ENCODE measurements at places on chromosomes 5 and 9.

DNA sequence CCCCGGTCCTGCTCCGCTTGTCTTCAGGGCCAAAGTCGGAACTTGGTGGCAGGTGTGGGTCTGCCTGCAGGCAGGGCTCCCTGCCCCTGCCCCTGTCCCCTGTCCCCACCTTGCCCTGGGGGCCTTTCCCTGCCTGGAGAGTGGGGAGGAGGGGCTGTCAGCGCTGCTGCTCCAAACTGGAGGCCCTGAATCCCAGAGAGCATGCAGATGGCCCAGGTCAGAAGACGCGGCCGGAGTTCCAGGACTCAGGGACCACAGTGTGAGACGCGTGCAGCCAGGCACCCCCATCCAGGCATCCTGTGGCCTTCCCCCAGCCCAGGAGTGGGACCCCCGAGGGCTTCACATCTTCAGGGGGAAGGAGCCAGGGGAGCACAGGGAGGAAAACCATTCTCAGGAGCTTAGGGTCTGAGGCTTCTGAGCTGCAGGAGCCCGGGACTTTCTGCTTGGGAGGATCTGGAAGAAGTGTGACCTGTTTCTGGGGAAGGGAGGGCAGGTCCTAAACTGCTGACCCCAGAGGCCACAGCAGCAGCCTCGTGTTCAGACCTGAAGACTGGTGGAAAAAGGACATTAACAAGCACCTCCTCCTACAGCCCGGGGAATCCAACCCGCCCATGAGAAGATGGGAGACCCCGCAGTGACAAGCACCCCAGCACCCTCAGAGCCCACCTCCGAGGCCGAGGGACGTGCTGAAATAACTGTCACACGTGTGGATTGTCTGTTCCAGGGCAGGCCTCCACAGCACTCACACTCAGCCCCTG lies 38.0 kb downstream of the RASGEF1C start:
- no peak for DNase-seq

DNA sequence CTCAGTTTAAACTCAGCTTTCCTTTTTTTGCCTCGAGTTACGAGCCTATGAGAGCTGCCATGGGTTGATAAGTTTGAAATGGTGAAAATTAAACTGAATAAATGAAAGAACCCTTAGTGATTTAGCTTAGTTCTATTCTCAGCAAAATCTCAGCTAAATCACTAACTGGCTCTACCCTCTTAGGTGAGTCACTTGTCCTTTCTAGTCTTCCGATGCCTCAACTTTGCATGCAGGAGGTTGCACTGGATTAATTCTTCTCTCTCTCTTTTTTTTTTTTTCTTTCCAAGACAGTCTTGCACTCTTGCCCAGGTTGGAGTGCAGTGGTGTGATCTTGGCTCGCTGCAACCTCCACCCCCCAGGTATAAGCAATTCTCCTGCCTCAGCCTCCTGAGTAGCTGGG lies 83.9 kb downstream of the PAPPA start:
- DNase-seq: no peak

DNA sequence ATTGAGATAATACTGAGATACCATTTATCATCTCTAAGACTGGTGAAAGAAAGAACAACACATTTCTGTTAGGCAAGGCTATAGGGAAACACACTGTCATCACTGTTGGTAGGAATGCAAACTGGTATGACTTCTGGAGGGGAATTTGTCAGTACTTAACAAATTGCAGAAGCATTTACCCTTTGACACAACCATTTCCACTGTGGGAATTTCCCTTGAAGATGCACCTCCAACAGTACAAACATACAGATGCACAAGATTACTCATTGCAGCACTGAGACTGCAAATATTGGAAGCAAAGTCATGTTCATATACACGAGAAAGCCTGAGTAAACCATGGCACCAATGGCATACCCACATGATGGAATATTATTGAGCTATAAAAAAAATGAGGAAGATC lies 17.6 kb downstream of the GM2A start:
- no peak for DNase-seq

DNA sequence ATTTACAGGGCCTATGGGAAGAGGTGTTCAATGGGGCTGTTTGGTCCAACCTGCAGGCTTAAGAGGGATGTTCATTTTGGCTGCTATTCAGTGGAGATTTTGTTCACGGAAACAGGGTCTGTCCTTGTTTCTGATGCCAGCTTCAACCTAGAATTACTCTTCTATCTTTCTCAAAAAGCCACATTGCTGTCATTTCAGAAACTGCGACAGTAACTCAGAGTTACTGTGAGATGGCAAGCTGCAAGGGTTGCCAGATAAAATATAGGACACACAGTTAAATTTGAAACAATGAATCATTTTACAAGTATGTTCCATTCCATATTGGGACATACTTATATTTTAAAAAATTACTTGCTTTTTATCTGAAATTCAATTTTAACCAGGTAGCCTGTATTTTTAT lies 128.0 kb downstream of the NPR3 start:
- DNase-seq: no peak

DNA sequence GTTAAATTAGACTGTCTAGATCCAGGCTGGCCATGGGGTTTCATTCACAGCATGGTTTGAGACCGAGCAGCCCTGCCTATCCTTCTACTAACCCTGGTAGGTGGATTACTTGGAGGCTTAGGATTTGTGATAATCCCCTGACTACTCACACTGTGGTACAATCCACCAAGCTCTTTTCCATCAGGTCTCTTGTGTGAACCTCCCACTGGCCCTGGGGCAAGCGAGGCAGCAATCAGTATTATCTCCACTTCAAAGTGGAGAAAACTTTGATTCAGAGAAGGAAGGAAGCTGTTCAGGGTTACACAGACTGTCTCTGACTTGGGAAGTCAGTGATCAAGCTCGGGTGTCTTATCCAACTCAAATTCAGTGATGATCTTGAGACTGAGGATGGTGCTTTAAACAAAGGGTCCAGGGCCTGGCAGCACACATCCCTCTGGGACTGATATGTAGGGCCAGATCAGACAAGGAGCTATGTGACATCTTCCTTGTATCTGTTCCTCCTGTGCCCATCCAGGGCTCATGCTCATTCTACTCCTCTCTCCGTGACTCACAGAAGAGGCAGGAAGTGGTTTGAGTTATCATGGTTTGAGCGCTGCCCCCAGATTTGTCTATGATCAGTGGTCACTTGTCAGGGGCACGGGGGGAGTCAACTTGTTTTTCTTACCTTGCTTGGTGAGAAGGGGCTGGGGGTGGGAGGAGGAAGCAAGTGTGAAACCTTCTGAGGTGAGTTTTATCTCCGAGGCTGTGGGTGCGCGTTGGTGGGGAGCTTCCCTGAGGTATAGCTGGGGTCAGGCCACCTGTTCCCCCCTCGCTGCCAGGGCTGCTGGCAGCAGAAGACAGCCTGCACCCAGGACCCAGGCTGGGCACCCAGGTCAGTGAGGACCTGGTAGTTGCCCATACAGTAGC lies 48.6 kb downstream of the RGS3 start:
- no peak for DNase-seq

DNA sequence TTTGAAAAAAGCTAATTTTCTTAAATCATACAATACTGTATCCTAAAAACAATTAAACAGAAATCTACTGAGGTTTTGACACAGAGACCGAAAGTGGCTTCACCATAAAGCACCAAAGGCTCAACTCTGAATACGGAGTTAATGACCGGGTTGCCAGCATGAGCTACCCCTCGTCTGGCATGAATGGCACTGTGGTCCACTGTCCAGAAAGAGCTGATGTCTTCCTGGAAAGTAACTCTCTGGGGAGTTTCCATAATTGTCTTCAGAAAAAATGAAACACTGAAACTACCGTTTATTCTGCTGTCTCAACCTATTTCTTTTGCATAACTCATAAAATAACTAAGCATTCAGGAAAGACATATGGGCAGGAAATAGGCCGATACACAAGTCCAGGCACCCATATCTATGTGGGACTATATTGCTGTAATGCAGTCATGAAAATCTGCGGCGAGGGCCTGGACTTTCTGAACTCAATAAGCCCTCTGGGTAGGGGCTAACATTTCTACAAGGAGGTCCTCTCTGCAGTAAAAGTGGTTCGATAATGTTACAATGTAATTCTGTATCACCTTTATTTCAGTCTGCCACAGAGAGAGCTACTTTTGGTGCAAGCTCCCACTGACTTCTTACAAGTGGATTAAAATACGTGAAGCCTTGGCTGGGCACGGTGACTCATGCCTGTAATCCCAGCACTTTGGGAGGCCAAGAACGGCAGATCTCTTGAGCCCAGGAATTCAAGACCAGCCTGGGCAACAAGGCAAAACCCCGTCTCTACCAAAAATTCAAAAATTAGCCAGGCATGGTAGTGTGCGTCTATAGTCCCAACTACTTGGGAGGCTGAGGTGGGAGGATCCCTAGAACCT lies 52.4 kb downstream of the ANKH start:
- no peak for DNase-seq

GRCh38 chr9:136483589-136484152 lies 831 bp upstream of the SEC16A start:
- DNase-seq: peak; percentile 88

- DNase-seq: no peak
Measured at GRCh38 chr5:59182760-59183159, 599.9 kb downstream of the RAB3C start.

DNA sequence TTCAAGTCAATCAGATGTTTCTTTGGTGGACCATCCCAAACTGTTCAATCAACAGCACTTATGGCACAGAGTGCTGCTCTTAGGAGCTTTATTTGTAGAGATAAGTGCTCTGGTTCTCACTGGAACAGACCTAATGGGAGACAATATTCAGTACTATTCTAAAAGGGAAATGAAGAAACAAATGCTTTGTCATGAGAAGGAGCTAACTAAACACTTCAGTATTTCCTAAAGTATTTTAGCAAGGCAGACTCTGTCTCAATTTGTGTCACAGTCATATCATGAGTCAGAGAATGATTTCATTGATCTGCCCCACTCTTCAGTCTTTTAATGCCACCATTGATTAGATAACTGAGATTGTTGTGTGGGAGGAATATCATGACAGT lies 175.3 kb downstream of the SLF1 start:
- DNase-seq: no peak

DNA sequence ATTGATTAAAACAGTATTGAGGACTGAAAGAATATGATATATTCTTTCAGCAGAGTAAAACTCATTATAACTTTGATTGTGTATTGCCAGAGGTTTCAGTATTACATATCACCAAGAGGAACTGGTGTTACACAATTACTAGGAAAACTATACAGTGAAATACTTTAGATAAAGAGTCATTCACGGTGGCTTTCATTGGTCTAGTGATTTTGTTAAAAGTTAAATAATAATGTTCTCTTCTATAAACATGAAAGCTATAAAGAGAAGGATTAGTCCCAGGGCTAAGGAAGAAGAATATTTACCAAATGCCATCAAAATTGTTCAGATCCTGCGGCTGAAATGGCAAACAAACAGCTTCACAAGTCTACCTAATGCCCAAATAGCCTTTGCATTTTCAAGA lies 306.2 kb downstream of the SEMA5A start:
- no peak for DNase-seq

- DNase-seq: peak; percentile 47
Measured at GRCh38 chr5:42767491-42768105, 11.0 kb downstream of the CCDC152 start.

- peak; percentile 68 for DNase-seq
Measured at GRCh38 chr5:150266871-150267291, 22.7 kb downstream of the CAMK2A start.

DNA sequence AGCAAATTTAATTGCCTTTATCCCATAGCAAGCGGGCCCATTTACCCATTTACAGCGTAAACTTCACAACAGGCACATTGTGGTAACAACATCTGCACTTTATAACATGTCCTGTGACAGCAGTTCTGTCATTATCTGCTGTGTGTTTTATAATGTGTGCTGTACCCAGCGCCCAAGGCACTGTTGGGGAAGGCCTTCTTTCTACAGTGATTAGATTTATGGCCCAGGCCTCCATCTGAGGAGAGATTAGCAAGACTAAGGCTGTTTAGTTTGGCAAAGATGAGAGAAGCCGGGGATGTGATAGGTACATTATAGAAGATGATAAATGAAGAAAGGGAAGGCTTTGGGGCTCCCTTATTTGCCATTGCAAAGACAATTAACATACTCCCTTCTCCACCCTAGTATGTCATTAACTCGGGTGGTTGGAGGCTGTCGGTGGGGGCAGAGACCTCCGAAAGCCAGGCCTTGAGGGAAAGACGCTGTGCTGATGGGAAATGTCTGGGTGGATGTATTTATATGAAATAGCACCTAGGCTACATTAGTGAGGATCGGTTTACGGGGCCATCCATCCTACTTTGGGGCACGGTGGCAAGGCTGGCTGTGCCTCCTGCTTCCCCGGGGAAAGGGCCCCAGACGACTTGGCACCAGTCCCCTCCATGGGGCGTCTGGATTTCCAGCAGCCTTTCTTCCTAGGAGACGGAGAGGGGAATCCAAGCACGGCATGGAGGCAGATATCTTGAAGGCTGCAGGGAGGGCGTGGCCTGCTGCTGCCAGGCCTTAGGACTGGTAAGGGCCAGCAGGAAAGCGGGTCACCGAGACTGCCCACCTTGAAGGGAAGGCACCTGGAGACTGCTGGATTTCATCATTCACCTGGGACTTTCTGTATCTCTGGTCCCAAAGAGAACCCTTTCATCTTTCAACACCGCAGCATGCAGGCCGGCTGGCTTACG lies 64.3 kb upstream of the PTCH1 start:
- DNase-seq: no peak

- no peak for DNase-seq
Measured at GRCh38 chr5:38807570-38808483, 38.0 kb upstream of the OSMR start.

DNA sequence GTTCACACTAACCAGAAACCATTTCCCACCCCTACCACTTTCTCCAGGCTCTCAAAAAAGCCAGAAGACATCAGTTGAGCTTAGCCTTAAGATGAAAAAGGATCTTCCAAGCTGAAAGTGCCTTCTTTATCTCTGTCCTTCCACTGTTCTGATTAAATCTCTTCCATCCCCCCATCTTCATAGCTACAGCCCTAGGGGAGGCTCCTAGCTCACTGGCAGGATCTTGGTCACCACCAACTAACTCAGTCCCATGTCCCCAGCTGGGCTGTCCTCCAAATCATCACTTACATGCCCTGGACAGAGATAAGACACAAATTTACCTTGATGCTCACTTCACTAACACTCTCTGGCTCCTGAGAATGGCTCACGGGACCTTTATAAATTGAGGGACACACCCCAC lies 14.3 kb downstream of the LCP2 start:
- no peak for DNase-seq

DNA sequence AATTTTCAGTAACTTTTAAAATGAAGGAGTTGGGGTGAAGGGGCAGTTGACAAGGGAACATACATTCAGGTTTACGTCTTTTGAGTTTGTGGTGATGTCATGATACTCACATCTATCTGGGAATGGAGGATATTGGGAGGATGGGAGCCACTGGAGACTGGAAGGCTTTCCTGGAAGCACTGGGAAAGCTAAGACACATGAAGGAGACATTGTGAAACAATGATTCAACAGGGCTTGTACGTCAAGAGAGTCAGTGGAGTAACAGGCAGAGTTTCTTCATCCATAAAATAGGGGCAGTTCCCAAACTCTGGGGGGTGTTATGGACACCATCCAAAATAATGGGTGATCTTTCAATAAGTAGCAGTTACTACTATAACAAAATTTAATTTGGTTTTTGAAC lies 572.8 kb downstream of the CCDC171 start:
- DNase-seq: no peak

GRCh38 chr9:87445646-87446045 lies 52.0 kb upstream of the DAPK1 start:
- DNase-seq: peak; percentile 90

GRCh38 chr5:66660396-66660795 lies 64.2 kb downstream of the MAST4 start:
- no peak for DNase-seq

All from spinal cord (tissue), 10 donors.